ENCODE measurements at places on chromosomes 3 and 15.

- DNase-seq, result no peak
Measured at GRCh38 chr3:161051856-161052255, 53.3 kb downstream of the B3GALNT1 start.

- no peak for DNase-seq
Measured at GRCh38 chr15:88208396-88208795, 48.1 kb downstream of the NTRK3 start.

DNA sequence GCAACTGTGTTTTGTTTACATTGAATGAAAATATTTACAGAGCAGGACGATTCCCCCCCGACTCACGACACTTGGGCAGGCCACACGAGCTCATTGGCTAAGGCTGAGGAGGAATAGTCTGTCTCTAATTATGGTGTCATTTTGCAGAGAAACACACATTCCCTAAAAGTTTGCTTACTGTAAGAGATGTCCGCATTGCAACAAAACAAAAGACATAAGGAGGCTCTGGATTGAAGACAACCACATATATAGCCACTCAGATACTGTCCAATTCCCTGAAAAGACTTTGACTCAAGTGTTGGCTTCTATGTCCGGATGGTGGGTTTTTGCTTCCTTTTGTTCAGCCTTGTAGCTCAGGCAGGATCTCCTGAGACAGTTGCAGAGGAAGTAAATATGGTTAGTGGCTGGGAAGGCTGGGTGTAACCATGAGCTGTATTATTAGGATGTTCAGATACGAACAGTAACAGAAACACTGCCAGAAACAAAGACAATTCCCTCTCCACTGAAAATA is 170.4 kb downstream of the KLHL25 start:
- no peak for DNase-seq

DNA sequence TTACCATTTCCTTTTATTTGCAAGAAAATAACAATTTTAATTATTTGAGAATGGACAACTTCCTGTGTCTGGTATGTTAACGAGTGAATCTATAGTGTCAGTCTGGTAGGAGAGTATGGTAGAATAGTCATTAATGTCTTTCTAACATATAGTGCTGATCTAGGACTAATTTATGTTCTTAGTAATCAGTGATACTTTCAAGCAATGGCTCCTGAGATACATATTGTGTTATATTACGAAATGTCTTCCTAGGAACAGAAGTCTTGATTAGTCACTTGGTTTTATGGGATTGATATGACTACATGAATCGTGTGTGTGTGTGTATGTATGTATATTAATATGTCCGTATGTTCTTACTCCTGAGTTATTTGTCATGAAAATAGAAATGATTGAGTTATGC is 66.6 kb upstream of the PAQR5 start:
- DNase-seq, result no peak

DNA sequence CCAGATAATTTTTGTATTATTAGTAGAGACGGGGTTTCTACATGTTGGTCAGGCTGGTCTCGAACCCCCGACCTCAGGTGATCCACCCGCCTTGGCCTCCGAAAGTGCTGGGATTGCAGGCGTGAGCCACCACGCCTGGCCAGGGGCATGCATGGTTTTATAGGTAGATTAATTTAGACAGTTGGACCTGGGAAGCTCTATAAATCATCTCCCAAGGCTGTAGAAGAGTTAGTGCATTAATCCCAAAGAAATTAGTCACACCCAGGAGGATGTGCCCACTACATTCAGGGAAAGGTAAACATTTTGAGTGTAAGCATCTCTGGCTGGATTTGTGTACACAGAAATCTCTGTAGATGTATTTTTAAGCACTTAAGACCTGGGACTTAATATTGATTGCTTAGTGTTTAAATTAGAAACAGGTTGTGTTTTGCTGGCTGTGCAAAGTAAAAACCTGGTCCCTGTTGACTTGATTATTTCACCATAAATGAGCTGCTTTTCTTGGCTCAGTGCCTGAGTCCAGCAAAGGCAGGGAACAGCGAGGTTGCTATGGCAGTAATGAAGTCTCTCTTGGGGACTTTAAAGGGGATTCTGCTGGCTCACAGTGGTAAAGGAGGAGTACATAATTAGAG is 19.2 kb downstream of the EXOSC7 start:
- DNase-seq, result no peak

- no peak for DNase-seq
Measured at GRCh38 chr3:151236736-151237135, 33.7 kb upstream of the GPR171 start.

DNA sequence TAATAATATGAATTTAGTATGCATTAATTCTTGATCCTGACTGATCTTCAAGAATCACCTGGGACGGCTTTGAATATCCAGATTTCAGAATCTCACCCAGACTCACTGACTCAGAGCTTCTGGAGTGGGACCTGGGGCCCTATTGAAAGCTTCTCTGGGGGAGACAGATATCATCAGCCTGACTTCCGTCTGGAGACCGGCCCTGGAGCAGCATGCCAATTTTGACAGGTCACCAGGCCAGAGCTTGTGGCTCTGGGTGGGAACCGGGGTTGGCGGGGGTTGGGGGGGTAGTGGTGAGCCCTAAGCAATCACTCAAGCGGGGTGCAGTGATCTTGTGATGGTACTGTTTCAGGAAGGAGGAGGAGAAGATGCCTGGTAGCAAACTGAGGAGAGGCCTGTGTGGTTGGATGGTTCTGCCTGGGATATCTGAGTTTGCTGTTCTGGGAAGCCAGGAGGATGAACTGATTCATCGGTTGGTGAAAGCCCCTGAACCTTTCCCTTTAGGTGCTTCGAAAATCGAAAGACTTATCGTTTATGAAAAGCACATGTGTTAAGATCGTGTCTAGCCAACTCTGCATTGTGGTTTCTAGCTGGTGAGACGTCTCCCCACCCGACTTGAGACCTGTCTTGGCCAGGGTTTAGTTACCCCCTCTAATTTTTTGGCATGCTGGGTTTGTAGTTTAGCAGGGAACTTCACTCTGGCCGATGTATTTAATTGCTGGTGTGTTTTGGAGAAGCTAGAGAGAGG is 263.9 kb upstream of the C2CD4B start:
- no peak for DNase-seq

DNA sequence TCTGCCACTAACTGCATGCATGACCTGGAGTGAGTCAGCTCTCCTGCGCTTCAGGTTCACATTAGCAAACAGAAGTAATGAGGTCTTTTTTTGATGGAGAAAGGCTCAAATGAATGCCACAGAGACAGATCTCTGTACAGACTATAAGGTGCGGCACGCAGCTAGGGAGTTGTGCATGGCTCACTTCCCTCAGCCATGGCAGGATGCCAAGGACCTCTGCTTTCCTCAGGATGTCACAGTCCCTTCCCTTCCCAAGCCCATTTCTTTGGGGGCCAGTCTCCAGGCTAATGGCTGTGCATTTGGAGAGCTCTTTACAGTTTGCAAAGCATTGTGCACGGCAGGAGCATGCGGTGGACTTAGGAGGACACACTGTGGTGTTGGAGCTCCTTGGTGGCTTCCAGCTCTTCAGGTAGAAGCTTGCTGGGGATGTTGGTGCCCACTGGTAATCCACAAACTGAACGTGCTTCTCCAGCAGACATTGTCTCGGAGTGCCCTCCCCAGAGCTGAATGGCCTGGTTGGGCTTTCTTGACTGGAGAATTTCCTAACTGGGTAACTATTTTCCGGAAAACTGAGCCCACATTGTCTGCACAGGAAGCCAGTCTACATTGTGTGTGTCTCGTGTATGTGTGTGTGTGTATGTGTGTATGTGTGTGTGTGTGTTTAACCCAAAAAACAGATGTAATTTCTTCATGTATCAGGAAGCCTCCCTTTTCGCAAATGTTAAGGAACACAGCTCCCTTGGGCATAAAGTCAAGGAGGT is 172.5 kb upstream of the TLE3 start:
- DNase-seq, result no peak

All from COLO829 (cell line).